ENCODE measurements at places on chromosomes 4 and X.

DNA sequence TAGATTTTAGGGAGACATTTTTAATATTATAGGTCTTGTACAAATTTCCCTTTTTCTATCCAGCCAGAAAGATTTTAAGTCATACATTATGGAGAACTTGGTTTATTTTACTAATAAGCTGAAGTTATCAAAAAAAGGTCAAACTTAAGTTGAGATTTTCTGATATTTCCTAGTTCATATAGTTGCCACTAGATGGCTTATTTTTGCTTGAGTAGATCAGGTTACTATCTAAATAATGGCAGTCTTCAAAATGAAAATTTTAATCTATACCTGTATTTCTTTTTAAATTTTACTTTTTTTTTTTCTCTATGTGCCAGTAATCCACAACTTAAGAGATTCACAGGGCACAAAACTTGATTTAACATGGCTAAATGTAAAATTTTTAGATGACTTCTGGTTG lies 52.3 kb downstream of the USP9X start:
- DNase-seq: peak; percentile 18

DNA sequence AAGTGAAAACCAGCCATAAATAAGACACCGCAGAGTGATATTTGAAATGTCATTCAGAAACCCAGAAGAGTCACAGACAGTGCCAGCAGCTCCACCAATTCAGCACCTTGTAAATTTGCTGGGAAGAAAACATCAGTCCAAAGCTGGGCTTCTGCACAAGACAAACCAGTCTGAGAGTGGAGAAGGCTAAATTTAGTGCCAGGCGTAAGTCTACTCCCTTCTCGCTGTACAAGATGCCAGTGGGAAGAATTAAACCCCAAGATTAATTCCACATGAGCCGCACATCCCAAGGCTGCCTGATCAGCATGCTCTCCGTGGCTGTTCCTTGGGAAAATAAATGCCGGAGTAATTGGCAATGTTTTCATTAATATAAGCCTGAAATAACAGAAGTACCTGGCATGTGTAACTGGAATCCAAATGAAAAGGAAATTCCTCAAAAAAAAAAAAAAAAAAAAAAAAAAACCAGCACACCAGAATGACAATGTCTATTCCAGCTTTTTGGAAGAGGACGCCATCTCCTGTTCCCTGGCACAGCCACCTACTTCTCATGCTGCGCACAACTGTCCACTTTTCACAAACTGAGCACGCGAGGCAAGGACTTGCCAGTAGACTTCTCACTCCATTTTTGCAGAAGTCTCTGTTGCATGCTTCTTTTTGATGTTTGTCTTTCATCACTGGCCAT lies 95.5 kb downstream of the NSUN7 start:
- DNase-seq: no peak

DNA sequence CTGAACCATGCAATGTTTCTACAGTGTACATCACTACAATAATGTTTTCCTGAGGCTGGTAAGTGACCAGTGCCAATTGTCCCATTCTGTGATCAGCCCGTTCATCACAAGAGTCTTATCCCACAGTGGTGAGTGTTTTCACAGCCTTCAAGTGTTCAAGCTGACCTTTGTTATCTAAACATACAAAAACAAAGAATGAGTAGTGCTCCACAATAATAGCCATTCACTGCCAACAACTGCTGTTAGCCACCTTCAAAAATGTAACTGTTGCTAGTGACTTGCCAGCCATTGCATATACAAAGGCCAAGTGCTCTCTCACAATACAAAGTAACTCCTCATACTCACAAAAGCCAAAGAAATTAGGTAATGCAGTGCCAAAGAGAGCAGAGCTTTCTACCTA lies 1084.1 kb downstream of the FAM133A start:
- no peak for DNase-seq

- DNase-seq: no peak
These were observed 98.0 kb upstream of the DCLK2 start for GRCh38 chr4:149980121-149980682.

- no peak for DNase-seq
These were observed 425.3 kb downstream of the SPRY1 start for GRCh38 chr4:123821861-123822260.

DNA sequence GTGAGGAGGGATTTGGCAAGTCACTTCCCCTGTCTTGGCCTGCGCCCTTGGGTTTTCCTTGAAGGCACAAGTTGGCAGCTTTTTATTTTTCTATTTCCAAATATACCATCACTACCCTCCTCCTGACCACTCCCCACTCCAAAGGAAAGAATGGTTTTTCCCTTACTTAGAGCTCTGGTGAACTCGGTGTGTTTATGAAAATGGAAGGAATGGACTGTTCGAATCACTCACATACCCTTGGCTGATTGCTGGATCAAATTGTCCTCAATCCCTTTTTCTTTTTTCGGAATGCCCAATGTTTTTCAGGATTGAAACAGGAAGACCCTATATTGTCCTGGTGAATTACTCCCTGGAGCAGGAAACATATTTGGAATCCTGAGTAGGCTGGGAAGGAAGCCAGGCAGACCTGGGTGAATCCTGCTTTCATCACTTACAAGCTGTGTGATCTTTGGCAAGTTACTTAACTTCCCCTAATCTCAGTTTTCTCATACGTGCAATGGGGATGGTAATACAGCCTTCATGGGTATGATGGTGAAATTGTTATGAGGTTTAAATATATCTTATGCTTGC lies 70.7 kb downstream of the RTL5 start:
- DNase-seq: no peak

- DNase-seq: no peak
These were observed 162.9 kb upstream of the USP9X start for GRCh38 chrX:40922307-40922706.

DNA sequence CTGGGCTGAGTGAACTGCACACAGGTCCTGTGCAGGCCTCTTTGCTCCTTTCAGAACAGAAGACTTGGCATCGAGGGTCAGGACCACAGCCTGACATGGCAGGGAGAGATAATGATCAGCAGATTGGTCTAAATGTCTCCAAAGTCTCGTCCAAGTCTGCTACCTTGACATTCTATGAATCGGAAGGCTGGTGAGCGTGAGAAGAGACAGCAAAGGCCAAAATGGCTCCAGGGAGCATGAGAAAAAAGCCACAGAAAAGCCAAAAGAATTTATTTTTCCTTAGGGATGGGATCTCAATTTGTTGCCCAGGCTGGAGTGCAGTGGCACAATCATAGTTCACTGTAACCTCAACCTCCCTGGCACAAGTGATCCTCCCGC lies 32.3 kb upstream of the IQSEC2 start:
- DNase-seq: no peak

GRCh38 chrX:132001127-132001526 lies 22.0 kb upstream of the STK26 start:
- no peak for DNase-seq

- no peak for DNase-seq
These were observed 17.1 kb upstream of the RAI2 start for GRCh38 chrX:17878028-17878670.

DNA sequence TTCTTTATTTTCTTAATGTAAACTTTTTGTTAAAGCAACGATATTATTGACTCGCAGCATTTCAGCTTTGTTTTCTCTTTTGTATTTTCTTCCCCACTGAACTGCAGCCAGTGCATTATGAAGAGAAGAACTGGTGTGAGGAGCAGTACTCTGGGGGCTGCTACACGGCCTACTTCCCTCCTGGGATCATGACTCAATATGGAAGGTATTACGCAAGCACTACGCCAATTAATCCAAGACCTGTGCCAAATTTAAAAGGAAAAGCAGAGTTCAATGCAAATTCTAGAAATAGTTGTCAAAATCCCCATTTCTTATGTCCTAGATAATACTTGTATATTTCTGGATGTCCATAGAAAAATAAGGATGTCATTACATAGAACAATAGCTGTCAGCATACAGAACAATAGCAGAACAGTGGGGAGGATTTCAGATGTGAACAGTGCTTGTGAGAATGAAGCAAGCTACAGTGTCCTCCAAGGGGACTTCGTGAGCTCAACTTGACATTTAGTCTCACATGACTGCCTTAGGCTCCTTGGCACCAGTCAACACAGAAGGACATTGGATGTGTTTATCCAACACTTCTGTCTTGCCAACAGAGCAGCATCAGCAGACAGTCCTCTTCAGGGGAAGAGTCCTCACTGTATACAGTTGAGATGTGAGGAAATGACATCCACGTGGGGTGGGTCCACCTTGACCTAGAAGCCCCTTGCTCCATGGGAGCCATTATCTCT lies 85.9 kb downstream of the MAOA start:
- DNase-seq: no peak

DNA sequence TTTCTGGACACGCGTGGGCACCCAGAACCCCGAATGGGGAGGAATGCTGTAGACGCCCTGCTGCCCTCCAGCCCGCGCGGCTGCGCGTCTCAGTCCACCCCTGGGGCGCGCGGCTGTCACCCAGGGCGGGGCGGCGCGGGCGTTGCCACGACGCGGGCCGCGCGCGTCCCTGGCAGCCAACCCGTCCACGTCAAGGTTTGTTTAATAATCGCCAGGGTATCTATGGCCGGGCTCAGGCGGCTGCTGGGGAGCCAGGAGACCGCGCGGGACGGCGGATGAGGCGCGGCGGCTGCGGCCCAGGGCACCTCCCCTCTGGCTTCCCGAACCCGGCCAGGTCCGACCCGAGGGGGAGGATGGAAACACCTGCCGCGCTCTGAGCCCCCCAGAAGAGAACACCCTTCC lies at the start of gene SPATA18:
Gene SPATA18 (plus strand): TSS at position 92 of the 402 bp plus-strand sequence. CDS start 401 bp downstream, outside the sequence.
- DNase-seq: no peak

GRCh38 chrX:66021765-66022631 lies 17.9 kb downstream of the VSIG4 start:
- no peak for DNase-seq

- DNase-seq: peak; percentile 3
These were observed 443.9 kb upstream of the INTU start for GRCh38 chr4:127188847-127189246.

GRCh38 chr4:59537246-59537886 lies 1662.8 kb upstream of the ADGRL3 start:
- no peak for DNase-seq

- DNase-seq: no peak
These were observed 19.7 kb downstream of the CLRN2 start for GRCh38 chr4:17534705-17535104.

- DNase-seq: no peak
These were observed 365.2 kb upstream of the IGFBP7 start for GRCh38 chr4:57475424-57475823.

- no peak for DNase-seq
These were observed 47.0 kb downstream of the NUDT9 start for GRCh38 chr4:87469390-87469789.

GRCh38 chr4:41538887-41539498 lies 1.0 kb downstream of the LIMCH1 start:
- DNase-seq: no peak

- no peak for DNase-seq
These were observed 40.7 kb downstream of the ZBTB49 start for GRCh38 chr4:4330794-4331193.

- DNase-seq: peak; percentile 14
These were observed 2.9 kb downstream of the ARHGAP4 start for GRCh38 chrX:153922932-153923857.

GRCh38 chr4:185020293-185020808 lies 2.1 kb downstream of the HELT start:
- no peak for DNase-seq

GRCh38 chr4:139950568-139950967 lies 203.4 kb downstream of the MAML3 start:
- no peak for DNase-seq

DNA sequence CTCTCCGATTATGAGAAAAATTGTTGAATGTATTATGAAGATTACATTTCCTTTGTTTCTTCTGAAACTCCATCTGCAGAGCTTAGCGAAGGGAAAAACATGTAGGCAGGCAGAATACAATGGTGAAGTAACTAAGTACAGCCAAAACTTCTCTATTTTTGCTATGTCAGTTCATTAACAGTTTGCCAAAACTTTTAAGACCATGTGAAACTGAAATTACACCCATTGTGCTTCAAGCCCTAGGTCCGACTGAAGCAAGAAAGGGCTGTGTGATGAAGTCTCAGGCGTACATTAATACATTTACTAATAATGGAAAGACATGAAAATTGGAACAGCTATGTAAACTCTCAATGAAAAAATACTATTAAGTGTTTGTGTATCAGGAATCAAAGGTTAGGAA lies 398.0 kb downstream of the MAPK10 start:
- no peak for DNase-seq

DNA sequence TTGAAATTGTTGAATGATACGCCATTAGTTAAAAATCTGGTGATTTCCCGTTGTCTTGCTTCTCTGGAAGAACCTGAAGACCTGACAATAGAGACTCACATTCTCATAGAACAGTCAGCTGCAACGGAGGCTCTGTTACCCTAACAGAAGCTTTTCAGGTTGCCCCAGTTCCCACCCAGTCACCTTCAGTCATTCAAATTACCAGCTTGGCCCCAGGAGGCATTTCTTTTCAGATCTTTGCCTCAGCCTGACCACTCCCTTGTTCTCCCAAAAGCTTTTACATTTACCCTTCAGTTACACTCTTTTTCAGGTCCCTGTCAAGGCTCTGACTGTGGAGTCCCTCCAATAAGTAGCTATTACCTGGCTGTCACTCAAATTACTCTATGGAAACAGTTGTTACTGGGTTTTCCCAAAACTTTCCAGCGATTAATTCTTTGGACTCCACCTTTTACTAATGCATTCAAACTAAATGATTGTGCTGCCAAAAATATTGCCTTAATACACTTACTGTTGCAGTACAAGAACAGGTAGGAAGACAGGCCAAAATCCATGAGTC lies 162.2 kb upstream of the FTHL17 start:
- DNase-seq: no peak

All from NCI-H2227 treated with DMSO at 0.1 percent for 48 hours (cell line).